Astrocyte (in vitro differentiated cells and primary cell): ENCODE measurements at places on chromosomes 2 and 18.

GRCh38 chr2:43441195-43441594 lies 154.6 kb downstream of the THADA start:
- DNase-seq: no peak

- DNase-seq: peak; percentile 5
Observed at GRCh38 chr2:162734866-162735265, 103.7 kb downstream of the KCNH7 start.

DNA sequence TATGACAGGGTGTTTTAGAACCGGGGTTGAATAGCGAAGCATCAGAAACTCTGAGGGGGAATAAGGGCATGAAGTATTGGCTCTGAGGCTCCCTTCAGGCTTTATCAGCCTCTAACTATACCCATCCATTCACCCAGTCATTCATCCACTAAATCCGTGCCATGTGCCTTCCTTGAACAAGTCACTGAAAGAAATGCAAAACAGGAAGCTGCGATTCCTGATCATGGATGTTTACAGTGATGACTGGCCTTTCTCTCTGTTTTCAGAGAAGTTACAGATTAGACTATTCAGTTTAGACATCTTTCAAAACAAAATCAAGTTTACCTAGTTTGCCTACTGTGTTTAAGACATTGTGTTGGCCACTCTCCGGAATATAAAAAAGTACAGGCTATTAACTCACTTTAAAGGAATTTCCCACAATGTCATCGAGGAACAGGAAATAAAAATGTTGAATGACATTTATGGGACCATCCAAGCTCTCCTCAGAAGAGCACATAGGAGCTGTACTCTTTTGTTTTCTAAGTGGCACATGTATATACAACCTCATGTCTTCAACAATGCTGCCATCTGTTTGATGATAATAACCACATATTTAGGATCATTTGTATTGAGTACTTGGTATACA lies 43.8 kb upstream of the SLC14A1 start:
- no peak for DNase-seq

- DNase-seq: no peak
Observed at GRCh38 chr2:37586663-37587317, 84.7 kb downstream of the CDC42EP3 start.

DNA sequence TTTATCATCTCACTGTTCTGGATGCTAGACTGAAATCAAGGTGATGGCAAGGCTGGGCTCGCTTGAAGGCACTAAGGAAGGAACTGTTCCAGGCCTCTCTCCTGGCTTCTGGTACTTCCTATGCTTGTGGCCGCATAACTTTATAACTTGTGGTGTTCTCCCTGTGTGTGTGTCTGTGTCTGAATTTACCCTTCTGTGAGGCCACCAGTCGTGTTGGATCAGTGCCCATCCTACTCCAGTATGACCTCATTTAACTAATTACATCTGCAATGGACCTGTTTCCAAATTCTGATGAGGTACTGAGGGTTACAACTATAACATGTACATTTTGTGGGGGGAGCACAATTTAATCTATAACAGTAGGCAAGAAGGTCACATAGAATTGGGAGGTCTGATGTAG lies 41.6 kb downstream of the LYPD6B start:
- DNase-seq: no peak

- DNase-seq: no peak
Observed at GRCh38 chr2:101609433-101609832, 88.1 kb upstream of the MAP4K4 start.

GRCh38 chr2:101766871-101767739 lies 69.6 kb downstream of the MAP4K4 start:
- peak; percentile 100 for DNase-seq

DNA sequence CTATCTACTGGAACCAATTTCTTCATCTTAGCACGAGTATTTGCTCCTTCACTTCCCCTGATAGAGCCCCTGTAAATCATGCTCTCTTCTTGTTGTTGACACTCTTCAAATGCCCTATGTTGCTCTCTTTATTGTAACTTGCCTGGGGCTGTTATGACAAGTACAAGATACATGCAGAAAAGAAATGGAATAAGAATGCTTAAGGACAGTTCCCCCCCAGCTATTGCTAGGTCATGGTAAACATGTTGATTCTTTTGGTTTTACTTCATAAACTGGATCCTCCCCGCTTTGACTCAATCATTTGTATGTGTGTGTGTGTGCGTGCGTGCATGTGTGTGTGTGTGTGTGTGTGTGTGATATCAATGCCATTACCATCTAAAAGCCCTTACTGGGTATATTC lies 368.5 kb upstream of the CNTNAP5 start:
- DNase-seq: no peak

GRCh38 chr2:233101816-233102215 lies 41.7 kb downstream of the INPP5D start:
- no peak for DNase-seq

- DNase-seq: no peak
Observed at GRCh38 chr18:71707985-71708500, 836.1 kb downstream of the CBLN2 start.

GRCh38 chr2:71474116-71474743 lies 20.9 kb downstream of the DYSF start:
- DNase-seq: no peak

DNA sequence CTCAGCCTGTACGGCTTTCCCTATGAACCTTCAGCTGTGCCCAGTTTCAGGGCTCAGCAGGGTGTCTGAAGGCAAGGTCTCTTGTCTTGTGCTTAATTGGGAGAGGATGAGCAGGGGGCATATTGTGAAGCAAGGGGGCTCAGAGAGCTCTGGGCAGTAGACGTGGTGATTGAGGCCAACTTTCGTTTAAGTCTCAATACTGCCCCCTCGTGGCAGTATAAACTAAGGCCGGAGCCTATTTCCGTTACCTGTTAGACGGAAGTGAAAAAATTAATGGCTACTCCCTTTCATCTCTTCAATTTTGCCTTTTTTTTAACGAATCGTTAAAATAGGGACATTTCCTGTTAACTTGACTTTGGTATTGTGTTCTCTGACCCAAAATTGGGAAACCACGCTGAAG lies 193.4 kb downstream of the TDRD15 start:
- no peak for DNase-seq

- no peak for DNase-seq
Observed at GRCh38 chr2:171553858-171554257, 31.6 kb downstream of the CYBRD1 start.

DNA sequence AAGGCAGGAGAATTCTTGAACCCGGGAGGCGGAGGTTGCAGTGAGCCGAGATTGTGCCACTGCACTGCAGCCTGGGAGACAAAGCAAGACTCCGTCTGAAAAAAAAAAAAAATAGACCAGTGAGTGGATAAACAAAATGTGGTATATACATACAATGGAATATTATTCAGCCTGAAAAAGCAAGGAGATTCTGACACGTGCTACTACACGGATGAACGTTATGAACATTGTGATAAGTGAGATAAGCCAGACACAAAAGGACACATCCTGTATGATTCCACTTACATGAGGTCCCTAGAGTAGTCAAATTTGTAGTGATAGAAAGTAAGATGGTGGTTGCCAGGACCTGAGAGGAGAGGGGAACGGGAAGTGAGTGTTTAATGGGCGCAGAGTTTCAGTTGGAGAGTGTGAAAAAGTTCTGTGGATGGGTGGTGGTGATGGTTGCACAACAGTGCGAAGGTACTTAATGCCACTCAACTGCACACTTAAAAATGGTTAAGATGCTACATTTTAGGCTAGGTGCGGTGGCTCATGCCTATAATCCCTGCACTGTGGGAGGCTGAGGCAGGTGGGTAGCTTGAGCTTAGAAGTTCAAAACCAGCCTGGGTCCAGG lies 38.3 kb downstream of the NIFK start:
- DNase-seq: no peak

- no peak for DNase-seq
Observed at GRCh38 chr18:22253676-22254075, 84.3 kb downstream of the GATA6 start.

GRCh38 chr18:24420551-24420950 lies 5.9 kb upstream of the IMPACT start:
- DNase-seq: no peak

GRCh38 chr18:23487738-23488570 lies 15.4 kb upstream of the RMC1 start:
- peak; percentile 21 for DNase-seq
